ENCODE measurements at places on chromosomes 2 and 18.
A peak's percentile ranks its signal among the peaks of the same experiment; 100 is the strongest.

DNA sequence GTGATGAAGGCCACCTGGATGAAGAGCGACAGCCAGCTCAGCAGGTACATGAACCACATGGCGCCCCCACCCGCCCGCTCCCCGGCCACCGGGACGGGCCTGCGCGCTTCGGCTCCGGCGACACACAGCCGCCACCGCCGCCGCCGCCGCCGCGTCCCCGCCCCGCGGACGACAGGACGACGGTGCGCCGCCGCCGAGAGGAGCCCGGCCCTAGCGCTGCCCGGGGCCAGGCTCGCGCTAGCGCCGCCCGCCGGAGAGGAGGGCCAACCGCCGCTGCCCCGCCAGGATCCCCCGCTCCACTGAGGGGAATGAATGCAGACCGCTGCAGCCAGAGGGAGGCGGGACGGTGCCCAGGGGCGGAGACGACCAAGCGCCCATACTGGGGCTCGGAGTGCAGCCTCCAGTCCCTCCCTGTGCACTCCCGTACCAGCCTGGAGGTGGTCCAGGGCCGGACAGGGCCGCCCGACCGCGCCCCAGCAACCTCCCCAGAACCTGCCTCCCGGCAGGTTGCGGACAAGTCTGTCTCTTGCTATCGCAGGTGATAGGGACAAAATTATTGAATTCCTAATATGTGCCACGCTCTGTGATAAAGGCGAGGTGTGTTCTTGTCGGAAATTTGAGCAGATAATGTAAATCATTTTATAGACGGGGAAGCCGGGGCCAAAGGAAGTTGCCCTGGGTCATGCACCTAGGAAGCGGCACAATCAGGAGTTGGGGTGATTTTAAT is at the start of gene TEX261:
TSS of gene TEX261 (minus strand) at position 175 of the 727 bp plus-strand sequence. CDS start at position 59, 116 bp downstream.
- DNase-seq: peak; percentile 89

DNA sequence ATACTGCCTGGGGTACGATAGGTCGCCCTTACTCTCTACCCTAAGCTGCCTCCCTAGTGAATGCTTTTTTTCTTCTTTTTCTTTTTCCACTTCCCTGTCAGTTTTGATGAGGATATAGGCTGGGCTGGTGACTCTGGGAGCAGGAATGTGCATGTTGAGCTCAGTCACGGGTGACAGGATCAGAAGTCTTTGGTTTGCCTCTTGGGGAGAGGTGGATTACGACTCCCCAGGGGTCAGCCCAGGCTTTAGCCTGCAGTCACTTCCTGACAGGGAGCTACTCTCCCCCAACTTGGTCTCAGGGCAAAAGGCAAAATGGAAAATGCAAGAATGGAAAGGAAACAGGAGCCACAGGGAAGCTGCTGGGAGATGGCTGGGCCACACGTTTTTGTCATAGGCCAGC is 57.3 kb downstream of the THNSL2 start:
- DNase-seq: no peak

DNA sequence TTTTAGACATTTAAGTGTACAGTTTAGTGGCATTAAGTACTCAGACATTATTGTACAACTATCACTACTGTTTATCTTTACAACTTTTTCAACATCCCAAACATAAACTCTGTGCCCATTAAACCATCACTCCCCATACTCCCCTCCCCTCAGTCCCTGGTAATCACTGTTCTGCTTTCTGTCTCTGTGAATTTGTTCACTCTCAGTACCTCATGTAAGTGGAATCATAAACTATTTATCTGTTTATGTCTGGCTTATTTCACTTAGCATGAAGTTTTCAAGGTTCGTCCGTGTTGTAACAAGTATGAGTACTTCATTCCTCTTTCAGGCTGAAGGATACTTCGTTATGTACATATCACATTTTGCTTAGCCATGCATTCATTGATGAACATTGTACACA is 9.8 kb upstream of the RUFY4 start:
- DNase-seq: no peak

DNA sequence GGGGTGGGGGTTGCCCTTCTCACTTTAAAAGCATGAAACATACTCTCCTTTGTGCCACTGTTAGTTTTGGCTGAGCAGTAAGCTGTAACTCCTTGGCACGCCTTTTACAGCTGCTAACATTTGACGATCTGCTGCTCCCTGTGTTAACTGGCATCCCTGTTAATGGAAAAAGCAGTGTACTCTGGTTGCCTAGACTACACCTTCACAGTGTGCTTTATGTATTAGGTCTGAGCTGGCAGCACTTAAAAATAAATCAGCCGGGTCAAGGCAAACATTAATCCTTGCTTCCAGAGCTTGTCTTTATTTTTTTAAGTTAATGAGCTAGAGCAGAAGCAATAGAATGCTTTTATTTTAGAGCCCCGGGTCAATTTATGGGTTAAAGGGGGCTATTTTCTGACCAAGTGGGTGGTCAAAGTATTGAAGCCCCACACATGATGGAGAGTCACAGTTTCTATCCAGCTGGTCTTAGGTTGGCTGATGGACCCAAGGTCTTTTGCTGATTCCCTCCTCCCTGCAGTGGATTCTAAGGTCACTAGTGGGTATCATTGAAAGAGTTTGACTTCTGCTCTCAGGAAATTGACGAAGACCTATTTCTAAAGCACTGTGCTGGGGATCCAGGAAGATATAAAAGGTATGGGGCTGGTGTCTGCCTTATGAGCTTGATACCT is 54.5 kb downstream of the CFAP221 start:
- DNase-seq: no peak

DNA sequence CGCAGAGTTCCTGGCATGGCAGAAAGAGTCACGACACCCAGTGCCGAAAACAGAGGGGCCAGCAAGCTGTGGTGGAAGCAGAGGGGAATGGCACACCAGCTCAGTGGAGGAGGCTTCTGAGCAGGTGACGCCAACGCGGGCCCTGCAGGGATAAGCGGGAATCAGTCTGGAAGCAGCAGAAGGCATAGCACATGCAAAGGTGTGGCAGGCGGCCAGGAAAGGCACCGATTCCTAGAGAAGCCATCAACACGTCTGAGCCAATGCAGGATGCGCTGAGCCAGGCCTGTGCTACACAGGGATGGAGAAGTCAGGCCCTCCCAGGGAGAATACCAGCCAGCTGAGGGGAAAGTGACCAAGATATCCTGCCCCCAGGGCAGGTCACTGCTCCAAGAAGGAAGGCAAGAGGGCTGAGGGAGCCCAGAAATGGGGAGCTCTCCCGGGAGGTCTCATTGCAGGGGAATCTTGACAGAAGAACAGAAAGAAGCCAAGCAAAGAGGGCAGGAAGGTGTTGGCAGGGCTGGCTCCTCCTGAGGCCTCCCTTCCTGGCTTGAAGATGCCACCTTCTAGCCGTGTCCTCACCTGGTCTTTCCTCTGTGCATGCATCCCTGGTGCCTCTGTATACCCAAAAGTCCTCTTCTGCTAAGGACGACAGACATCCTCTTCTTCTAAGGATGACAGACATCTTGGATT is 16.3 kb downstream of the TEX51 start:
- DNase-seq: peak; percentile 37

- DNase-seq: no peak
Observed at GRCh38 chr2:878245-878930, 72.3 kb upstream of the SNTG2 start.

DNA sequence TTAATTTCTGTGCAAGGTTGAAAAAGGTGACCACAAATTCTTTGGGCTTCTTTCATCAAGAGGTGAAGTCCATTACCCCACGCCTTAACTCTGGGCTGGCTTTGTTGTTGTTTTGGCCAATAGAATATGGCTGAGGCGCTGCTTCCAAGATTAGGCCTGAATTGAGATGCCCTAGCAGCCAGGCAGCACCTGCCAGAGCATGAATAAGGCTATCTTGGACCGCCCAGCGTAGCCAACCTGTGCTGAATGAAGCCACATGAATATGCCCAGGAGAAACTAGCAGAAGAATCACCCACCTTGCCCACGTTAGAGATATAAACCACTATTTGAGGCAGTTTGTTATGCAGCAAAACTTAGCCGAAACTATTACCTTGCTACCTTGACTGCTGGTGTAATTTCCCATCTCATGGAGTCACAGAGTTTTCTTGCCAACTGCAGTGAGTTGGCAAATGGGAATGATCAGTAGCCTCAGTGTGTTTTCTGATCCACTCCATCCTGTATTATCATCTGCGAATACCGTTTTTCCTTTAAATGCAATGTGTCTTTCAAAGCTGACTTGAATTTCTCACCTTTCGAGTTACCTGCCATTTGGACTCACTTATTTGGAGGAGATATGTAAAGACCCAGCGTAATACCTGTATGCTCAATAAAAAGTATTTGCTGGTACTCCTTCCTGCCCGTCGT is 679 bp downstream of the TSGA10 start:
- DNase-seq: no peak

GRCh38 chr2:102661846-102662245 is 42.5 kb downstream of the SLC9A2 start:
- DNase-seq: no peak

DNA sequence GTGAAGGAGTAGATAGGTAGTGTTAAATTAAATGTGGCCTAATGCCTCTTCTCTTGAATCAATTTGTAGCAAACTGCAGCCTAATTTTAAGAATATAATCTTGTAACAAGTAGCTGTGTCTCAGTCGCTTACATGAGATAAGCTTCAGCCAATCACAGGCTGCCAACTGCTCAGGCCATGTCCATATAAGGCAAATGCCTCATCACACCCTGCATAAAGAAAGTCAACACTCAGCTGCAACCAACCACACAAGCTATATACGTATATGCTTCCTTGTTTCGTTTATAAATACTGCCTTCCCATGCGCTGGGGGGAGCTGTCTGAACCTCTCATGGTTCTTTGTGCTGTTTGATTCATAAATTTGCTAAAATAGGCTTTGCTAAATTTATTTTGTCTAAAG is 476.3 kb downstream of the TRIB2 start:
- no peak for DNase-seq

GRCh38 chr2:218876562-218877219 is 4.0 kb upstream of the WNT10A start:
- peak; percentile 23 for DNase-seq

DNA sequence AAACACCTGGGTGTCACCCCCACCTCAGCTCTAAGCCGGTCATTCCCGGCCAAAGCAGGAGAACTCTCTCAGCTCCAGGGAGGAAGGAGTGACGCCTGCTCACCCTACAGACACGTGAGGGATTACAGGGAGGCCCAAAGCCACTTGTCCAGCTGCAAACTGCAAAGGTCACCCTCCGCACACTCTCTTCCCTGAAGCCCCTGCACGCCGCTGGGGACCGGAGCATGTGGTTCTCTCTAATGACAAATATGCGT is 108.0 kb upstream of the ID2 start:
- no peak for DNase-seq

DNA sequence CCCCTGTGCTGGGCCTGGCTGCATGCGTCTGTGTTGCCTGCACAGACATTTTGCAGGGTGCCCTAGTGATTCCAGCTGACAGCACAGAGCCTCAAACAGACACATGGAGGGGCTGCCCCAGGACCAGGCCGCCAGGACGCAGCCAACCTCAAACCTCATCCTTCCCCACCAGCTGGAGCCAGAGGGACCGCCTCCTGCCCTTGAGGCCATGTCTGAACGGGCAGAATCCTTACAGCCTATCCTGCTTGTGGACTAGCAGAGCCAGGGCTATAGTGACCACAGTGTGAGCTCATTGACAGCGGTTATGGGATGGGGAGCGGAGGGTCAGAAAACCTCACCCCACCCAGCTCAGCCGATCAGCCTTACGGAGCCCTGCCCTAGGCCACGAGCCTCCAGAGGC is 22.4 kb downstream of the ODC1 start:
- DNase-seq: no peak

GRCh38 chr2:30800159-30800558 is 7.1 kb downstream of the CAPN13 start:
- DNase-seq: no peak

- no peak for DNase-seq
Observed at GRCh38 chr2:116211719-116212118, 1602.8 kb upstream of the DDX18 start.

GRCh38 chr18:60372132-60372531 is 443 bp downstream of the MC4R start:
- DNase-seq: no peak

DNA sequence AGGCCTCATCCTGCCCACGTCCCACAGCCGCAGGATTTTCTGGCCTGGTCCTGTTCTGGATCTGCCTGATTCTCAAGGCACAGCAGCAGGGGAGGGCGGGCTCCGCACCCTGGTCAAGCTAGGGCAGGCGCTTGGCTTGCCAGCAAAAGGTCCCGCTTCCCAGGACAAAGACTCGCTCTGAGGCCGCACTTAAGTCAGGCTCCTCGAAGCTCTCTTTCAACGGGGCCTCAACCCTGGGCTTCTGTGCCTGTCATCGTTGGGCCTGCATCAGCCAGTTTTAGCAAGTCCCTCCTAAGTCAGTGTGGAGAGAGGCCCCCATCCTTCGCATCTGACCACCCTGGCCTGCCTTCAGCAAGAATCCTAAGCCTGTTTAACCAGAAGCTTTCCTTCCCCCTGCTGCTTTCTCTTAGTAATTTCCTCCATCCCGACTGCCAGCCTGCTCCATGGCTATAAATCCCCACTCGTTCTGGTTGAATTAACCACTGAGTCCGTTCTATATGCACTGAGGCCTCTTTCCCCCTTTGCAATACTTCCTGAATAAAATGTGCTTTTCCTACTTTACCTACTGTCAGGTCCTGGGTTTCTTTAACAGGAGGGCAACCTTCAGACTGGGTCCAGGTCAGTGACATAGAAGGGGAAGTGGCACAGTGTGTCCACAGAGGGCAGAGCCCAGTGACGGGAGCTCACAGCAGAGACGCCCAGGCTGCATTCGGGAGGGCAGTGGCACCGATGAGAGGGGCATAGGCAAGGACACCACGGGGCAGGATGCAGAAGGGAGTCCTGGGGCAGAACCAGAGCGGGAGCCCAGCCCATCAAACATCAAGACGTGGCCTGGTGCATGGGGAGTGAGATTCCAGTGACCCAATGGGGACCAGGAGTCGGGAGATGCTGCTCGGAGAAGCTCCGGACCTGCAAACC is 62.7 kb downstream of the SP110 start:
- no peak for DNase-seq

DNA sequence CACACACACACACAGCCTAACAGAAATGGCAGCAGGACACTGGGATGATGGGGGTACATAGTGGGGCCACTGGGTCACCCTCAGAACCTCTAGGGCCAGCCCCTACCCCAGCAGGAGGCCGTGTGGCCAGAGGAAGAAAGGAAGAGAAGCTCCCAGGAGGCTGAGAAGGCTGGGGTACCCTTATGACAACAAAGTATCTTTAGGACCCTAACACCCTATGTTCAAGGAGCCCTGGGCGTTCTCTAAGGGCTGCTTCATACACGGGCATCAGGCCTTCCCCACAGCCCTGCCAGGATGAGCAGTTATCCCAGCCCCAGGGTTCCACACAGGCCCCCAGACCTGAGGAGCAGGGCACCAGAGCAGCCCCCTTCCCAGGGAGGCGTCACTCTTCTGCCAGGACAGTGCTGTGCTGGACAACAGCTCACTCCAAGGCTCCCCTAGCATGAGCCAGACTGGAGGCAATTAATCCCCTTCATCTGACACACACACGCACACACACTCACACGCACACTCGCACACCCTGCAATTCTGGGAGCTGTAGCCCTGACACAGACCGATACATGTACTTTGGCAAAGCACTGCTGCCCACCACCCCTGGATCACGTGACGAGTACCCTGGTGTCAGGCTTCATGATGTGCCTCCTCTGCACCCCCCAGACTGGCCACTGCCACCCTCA is 163.6 kb downstream of the TNS1 start:
- no peak for DNase-seq

GRCh38 chr2:185835974-185836373 is 97.4 kb downstream of the FSIP2 start:
- no peak for DNase-seq

- no peak for DNase-seq
Observed at GRCh38 chr2:162073888-162074631, at the start of gene DPP4. Gene DPP4, minus strand, starts transcription at chr2:162074215. Its CDS starts 234 bp downstream, at chr2:162073981.

- DNase-seq: no peak
Observed at GRCh38 chr2:12543978-12544558, 172.7 kb upstream of the TRIB2 start.

GRCh38 chr2:20371323-20372025 is 20.8 kb upstream of the PUM2 start:
- no peak for DNase-seq

Data from C1 segment of cervical spinal cord (tissue), 14 donors.